ENCODE measurements at places on chromosomes 11 and 22. TPM values are rescaled to one million over a fixed set of nuclear protein-coding genes. Genes with fewer than 3 reads are reported as not detected.

- no peak for DNase-seq
These were observed 160.2 kb downstream of the FAT3 start for GRCh38 chr11:92384802-92385201.

GRCh38 chr11:123654566-123655081 lies at the start of gene SCN3B:
Gene SCN3B (minus strand): TSS chr11:123654624. CDS start chr11:123653801, 823 bp downstream.
- DNase-seq = peak; percentile 61

The ATG13 gene
- polyA plus RNA-seq = 34.8 TPM

DNA sequence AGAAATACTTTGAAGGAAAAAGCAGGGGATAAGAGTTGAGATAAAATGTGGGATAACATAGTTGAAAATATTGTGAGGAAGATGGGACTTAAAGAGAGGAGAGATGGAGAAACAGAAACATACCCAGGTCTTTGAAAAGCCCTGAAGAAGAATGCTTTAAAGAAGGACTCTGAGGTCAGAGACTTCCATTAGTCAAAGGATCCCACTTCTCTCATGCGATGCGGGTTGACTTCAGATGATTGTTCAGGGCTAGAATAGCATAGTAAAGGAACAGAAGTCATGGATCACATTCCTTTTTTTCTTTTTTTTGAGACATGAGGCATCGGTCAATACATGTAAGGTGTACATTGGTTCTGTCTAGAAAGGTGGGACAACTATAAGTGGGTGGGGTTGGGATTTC lies 3.5 kb upstream of the JAM3 start:
- DNase-seq = no peak

GRCh38 chr11:106087815-106088435 lies 10.5 kb downstream of the AASDHPPT start:
- DNase-seq = peak; percentile 45

DNA sequence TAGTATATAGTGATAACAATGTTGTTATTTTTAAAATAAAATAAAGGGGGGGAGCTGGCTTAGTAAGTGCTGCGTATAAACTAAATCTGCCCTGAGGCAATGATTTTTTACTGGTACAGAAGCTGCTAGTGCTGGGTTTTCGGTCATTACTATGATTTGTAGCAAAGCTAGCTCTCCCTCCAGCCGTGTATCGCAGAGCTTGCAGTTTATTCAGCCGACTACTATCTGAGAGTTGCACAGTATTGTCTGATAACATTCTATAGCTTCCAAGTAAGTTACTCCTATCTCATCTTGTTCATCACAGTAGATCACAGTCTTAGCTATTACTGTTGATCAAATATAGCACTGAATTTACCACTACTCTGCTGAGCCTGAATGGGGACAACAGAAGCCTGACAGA lies 805.5 kb upstream of the ARHGAP42 start:
- DNase-seq = no peak

- no peak for DNase-seq
These were observed 161.6 kb upstream of the SYN3 start for GRCh38 chr22:33219648-33220384.

DNA sequence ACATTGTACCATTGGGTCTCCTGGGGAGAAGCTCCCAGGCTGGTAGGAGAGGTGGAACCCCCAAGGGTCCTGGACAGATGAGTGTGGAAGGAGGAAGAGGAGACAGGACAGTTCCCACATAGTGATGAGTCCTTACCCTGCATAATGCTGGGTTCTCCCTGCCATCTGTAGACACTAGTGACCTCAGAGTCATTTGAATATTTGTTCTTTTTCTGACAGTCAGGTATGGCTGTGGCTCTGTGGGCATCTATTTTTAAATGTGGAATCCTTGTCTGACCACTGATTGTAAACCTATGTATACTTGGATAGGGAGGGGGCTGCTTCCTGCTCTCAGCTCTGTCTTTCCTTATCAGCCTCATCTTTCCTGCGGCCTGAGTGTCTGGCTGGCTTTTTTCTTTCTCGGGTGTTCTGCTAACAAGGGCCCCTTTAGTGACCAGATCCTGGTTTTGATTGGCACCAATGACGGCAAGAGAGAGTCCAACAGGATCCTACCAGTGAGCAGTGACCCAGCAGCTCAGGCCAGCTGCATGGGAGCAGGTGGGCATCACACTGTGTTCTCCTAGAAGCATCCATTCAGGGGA lies 2.6 kb upstream of the SLC5A1 start:
- DNase-seq = no peak

The PRAME gene
- polyA plus RNA-seq = not detected

The SPI1 gene
- polyA plus RNA-seq = 4.3 TPM

The SAA4 gene
- polyA plus RNA-seq = not detected

- DNase-seq = no peak
These were observed 145.9 kb upstream of the PITPNB start for GRCh38 chr22:28064920-28065319.

The ZNF70 gene
- 5.6 TPM for polyA plus RNA-seq

All from muscle of arm (tissue), 14 donors.